ENCODE measurements at places on chromosomes 7 and 10.

DNA sequence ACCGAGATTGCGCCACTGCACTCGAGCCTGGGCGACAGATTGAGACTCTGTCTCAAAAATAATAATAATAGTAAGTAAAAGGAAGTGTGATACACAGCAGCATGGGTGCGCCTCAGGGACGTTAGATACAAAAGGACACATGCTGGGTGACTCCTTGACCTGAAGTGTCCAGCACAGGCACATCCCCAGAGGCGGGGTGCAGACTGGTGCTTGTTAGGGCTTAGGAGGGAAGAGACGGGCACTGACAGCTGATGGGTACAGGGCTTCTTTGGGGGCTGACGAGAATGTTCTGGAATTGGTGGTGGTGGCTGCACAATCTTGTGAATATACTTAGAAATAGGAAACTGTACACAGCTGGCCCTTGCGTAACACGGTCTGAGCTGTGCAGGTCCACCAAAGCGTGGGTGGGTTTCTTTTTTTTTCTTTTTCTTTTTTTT, 61.8 kb upstream of the DNAJB6 start:
- DNase-seq: no peak

DNA sequence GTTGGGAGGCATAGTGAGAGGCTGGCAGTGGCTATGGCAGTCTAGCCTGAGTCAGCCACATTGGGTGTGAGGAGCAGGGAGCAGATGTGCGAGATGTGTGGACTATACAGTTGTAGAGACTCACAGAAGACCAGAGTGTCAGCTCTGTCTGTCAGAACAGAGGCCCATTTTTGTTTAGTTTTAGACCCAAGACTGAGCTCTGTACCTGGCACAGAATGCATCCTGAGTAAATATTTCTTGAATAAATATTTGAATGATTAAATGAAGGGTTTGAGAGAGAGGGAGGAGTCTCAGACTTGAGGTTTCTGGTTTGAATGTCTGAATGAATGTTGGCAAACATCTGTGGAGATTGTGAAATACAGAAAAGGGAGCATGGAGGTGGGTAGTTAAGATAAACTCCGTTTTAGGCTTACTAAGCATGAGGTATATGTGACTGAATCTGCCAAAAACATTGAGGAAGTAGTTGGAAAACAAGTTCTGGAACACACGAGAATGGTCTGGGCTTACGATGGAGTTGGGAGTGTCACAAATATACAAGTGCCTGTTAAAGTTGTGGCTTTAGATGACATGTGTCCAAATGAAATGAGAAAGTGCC, 3.6 kb downstream of the SEC23IP start:
- DNase-seq: no peak

DNA sequence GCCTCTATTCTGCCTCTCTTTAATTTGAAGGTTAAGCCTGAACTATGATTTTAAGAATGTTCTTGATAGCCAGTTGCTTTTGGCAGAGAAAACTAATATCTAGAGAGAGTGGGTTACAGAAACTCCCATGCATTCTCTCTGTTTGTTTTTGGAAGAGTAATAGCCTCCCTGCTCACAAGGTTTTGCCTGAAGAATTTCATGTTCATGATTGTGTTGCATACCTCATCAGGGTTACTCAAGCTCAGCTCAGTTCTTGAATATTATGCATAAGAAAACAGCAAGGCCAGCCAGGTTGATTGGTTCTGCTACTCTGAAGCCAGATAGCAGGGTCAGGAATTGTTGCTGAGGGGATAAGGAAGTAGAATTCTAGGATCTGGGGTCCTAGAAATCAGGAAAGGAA, 137.4 kb downstream of the MDFIC start:
- DNase-seq: no peak

DNA sequence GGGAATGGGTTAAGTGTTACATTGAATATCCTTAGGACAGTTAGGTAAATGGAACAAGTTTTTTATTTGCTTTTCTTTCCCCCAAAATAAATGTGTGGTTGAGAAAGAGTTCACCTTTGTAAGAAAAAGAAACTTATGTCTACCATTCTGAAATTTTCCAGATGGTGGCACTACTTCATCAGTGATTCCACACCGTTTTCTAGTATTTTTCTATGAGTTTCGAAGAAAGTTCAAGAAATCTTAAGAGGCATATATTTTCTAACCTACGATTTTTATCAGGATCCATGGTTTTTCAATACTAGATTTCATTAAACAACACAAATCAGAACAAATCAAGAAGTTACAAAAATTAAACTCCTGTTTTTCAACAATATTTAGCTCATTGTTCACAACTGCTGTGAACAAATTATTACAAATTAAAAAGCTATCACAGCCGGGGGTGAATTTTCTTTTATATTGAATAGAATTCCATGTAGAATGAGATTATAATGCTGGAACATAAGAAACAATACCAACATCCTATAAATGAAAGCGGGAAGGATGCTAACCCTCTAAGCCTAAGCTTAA, 163.1 kb upstream of the NPVF start:
- DNase-seq: no peak

GRCh38 chr7:132778761-132779160, 202.5 kb upstream of the PLXNA4 start:
- DNase-seq: no peak

DNA sequence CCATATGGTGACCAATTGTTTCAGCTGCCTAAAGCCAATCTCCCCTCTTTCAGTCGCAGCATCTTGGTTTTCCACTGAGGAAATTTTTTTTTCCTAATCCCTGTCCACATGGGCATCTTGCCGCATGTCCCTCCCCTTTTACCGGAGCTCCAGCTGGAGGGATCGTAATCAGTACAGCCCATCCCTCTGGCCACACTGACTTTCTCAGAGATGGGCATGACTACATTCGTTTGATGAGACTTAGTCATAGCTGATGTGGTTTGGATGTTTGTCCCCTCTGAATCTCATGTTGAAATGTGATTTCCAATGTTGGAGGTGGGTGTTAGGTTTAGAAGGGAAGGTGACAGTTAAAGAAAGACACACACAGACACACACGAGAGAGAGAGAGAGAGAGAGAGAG, 186.8 kb upstream of the CXCL12 start:
- no peak for DNase-seq

DNA sequence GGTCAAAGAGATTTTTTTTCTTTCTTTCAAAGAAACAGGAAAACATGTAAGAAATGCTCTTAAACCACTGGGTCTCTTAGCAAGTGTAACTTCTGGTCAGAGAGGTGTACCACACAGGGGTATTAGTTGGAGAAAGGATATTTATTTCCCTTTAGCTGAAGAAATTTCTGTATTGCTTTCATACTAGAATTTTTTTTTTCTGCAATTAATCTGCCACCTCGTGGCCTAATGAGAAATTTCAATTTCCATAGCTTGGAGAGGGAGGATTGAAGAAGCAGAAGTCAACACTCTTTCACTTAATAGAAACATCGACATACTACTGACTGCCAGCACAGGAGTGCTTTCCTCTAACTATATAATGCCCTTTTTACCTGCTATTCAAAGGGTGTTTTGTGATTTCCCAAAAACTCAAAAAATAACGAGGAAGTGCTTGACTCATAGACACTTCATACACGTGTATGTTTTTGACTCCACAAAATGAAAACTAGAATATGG, 177.6 kb upstream of the NAMPT start:
- DNase-seq: no peak

GRCh38 chr7:30178748-30179436, 44.1 kb downstream of the MTURN start:
- DNase-seq: peak; percentile 36

DNA sequence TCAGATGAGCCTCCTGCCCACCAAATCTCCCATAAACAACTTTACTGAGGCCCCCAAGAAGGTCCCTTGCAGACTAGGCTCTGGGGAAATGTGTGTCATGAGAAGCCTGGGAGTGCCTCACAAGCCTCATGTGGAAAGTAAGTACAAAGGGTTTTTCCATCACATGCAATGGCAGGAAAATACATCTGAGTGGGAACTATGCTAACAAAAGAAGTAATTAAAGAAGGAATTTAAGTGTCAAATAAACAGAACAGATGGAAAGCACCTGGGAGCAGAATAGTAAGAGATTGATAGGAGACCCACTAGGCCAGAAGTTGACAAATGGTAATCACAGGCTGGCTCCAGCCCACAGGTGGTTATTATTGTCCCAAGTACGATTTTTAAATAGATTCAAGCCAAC, 20.5 kb downstream of the GSAP start:
- no peak for DNase-seq

GRCh38 chr7:68873616-68874015, 724.7 kb upstream of the AUTS2 start:
- DNase-seq: no peak

GRCh38 chr10:71128311-71128980, 83.9 kb upstream of the UNC5B start:
- DNase-seq: no peak

DNA sequence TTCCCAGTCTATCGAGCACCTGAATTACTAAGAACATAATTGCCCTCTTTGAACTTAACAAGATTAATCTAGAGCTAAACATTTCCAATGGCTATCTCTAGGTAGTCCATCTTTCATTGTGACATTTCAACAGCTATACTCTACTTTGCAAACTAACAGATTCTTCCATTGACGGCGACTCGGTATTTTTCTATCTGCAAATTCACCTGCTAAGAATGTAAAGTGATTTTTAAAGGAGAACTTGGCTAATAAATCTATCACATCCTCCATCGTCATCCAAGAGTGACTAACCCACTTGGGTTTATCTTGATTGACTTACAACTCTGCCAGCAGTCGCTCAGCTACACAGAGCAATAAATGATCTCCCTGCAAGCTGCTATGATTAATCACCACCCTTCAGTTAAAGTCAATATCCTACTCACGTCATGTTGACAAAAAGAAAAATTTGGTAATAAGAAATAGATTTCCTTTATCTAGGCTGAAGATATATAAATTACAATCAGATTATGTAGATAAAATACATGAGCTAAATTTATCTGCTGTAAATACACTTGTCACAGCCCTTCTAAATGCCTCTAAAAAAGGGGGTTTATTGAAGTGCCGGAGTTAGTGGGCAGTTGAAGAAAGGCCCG, 99.5 kb downstream of the SFMBT2 start:
- no peak for DNase-seq

- DNase-seq: no peak
Observed at GRCh38 chr10:12501841-12502525, 152.6 kb downstream of the CAMK1D start.

DNA sequence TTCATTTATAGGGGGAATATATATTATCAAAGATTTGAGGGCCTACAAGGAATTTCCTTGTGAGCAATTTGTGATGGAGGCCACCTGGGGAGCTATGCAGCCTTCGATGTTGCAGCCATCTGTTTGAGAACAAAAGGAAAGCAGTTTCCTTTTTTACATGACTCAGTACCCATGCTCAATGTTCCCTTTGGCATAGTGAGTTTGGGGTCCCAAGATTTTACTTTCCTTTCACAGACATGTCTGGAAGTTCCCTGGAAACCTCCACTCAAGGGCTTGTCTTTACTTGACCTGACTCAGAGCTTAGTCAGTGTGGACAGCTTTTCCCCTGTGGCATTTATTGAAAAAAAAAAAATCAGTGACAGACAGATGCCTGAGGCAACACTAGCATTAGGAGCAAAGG, 73.5 kb upstream of the VIPR2 start:
- DNase-seq: no peak

DNA sequence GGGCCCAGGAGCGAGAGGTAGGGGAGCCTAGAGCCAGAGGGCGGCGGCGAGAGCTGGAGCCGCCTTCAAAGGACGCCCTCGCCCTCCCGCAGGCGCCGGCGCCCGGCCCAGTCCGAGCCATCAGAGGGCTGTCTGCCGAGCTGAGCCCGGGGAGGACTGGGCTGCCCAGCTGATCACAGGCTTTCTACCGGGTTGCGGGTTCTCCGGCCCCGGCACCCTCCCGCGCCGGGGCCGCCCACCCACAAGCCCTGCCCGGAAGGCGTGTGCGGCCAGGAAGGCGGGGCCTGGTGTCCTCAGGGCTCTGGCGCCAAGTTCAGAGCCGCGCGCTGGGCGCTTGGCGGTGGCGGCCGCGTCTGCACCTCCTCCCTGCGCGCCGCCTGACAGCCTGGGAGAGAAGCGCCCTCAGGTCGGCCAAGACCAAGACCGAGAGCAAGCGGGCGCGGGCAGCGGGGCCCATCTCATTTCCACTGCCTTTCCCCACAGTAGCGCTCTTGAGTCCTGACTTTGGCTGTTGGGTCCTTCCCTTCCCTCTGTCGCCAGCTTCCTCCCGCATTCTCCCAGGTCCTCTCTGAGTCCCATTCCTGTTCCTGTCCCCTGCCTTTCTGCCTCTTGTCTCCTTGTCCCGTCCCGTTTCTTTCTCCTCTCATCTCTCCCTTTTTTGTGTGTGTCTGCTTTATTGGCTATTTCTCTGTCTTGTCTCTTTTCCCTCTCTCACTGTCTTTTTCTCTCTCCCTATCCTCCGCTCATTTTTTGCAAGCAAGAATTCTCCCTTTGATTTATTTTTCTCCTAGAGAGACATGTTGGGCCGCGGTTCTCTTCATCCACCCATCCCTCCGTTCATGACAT, 60.6 kb upstream of the MSMB start:
- DNase-seq: peak; percentile 33

- DNase-seq: no peak
Observed at GRCh38 chr7:18208921-18209320, 181.3 kb upstream of the PRPS1L1 start.

DNA sequence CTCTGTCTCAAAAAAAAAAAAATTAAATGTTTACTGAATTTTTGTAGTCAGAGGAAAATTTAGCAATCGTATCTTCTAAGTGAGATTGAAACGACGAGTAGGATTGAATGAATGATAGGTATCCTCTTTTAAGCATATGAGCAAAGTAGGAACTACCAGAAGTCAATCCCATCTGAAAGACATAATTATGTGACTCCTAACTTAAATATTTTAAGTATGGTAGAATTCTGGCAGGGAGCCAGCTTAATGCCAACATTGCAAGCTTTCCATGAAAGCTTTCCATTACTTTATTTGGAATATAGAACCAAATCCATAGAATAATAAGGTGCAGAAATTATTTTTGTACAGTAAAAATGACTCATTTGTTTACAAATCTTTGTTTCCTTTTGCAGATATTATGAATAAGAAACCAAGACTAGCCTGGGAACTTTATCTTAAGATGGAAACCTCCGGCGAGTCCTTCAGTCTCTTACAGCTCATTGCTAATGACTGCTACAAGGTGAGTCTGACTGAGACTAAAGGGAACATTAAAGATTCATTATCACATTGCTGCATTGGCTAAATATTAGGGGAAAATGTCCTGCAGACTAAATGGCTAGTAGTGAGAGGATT, 50.2 kb upstream of the UBN2 start:
- no peak for DNase-seq

GRCh38 chr10:117496616-117497028, 45.9 kb upstream of the EMX2 start:
- peak; percentile 65 for DNase-seq

DNA sequence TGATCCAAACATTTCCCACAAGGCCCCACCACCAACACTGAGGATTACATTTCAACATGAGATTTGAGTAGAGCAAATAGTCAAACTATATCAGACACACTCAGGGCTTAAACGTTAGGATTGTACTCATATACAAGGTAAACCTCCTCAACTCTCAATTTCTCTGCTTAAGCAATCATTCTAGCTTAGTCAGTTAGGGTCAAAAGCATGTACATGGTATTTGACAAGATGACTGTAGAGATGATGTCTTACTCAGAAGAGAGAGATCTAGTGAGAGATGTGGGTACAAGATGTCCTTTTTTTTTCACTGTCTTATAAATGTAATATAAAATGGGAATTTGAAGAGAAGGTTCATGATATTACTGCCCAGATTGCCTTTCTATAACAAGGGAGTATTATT, 270.1 kb downstream of the PRKG1 start:
- no peak for DNase-seq
